ENCODE measurements at places on chromosomes 13 and 19.

DNA sequence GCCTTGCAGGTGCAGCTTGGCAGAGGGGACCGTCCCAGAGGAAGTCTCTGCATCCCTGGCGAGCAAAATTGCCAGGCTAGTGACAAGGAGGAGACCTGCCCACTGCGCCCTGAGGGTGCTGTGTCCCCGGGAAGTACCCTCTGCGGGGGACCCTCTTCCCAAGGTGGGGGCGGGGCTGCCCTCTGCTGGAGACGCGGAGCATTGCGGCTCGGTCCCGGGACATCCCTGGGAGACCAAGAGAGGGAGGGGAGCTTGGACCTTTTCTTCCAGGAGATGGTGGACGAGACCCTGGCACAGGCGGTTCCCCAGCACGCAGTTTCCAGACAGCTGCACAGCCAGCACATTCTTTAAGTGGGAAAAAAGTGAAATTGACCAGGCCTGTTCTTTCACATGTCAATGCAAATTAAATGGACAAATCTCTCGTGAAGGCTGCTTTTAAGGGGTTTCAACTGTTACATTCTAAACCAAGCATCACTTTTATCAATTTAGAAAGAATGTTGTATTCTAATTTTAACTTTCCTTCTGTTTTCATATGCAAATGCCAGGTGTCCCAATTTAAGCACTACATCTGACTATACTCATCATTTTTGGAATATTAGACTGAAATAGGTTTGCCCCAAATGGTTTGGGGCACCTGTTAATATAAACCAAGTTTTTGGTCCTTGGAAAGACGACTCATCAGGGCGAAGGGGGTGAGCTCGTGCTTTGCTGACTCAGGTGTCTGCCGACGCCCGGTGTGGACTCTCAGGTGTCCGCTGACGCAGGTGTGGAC is 60.7 kb downstream of the MCF2L start:
- no peak for DNase-seq

GRCh38 chr13:39406688-39407087 is 196.3 kb downstream of the LHFPL6 start:
- DNase-seq = no peak

DNA sequence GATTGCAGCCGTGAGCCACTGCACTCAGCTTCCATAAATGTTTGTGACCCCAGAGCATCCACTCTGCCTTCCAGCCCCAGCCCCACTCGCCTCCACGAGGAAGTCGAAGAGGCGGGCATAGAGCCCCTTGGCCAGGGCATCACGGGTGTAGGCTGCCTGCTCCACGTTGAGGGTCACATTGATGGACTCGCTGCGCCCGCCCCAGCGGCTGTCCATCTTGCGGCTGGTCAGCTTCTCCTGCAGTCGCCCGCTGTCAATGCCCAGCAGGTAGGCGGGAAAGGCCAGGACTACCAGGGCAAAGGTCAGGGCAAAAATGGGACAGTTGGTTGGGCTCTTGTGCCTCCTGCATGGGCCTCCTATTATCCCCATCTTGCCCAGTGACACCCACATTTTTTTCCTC is 27.2 kb downstream of the MYO1F start:
- DNase-seq = no peak

DNA sequence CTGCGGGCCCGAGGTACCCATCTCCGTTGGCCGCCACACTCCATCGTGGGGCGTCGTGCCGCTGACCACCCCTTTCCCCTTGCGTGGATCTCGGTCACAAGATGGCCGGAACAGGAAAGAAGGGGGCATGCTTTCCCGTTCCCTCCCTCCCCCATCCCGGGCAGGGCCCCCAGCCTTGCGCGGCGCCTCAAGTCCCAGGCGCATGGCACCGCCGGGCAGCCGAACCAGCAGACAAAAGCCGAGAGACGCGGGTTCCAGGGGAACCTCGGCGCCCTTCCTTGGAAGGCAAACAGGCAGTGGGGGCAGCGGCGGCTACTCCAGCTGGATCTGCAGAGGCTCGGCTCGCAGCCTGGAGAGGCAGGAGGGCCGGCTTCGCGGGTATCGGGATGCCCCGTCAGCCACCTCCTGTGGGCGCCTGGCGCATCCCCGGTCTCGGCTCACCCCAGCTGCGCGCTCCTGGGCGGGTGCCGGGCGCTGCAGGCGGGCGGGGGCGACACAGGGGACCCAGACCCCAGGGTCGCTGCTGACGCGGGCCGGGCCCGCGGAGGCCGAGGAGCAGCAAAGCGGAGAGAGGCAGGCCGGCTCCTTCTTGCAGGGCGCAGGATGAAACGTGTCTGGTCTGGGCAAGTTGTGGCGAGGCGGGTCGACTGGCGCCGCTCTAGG is 439 bp downstream of the DZIP1 start:
- DNase-seq = no peak

GRCh38 chr19:29088761-29089160 is 124.2 kb downstream of the UQCRFS1 start:
- DNase-seq = no peak

DNA sequence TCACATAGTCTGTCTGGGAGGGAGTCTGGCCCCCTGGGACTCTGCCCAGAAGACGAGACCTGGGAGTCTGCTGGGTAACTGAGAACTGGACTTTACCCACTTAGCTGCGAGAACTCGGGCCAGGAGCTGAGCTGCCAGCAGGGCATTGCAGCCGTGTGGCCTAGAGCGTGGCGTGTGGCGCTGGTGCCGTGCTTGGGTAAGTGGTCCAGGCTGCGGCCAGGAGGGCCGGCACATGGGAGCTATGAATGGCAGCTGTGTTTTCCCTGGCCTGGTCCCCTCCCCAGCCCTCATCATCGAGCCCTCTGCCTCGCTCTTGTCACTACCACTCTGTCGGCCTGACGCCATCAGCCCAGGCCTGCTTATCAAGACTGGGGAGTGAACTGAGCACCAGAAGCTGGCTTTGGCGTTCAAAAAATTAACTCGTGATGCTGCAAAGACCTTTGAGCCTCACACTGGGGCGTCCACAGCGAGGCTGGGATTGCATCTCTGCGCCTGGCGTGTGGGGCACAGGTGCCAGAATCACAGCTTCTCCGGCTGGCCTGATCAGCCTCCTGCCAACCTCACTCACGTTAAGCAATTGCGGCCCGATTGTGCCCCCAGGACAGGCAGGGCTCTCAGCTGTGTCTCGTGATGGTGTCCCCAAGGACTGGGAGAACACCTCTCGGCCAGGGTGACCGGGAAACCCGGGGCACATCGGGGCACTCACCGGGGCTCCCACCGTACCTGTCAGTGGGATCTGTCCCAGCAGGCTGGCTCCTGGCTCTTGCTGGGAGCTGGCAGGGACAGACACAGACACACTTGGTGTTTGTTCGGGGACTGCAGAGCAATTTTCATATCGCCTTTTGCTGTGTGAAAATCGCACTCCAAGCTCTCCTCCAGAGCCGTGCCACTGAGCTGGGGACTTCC is 85.9 kb downstream of the KDM4B start:
- DNase-seq = no peak

- DNase-seq = no peak
These were observed at the start of gene ZNF418 for GRCh38 chr19:57934820-57935665. ZNF418 (minus strand) TSS chr19:57935402; CDS start chr19:57933822, 1,580 bp downstream.

GRCh38 chr13:41394166-41394565 is 63.2 kb upstream of the RGCC start:
- no peak for DNase-seq

DNA sequence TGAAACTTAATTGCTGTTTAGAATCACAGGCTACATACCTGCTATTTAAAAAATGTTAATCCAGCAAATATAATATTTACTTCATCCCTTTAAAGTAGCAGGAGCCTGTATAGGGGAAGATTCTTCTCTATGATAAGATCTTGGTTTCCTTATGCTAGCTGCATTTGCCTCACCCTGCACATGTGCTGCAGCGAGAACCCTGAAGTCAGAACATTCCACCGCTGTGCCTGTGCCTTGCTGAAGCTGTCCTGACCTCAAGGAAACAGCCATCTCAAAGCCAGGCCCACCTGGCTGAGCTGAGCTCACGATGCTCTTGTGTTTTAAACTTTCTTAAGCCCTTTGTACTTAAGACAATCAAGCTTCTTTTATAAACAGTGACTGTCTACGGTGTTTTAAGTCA is 355.0 kb upstream of the PCDH20 start:
- DNase-seq = no peak

- DNase-seq = no peak
These were observed 7.4 kb downstream of the CYSLTR2 start for GRCh38 chr13:48661107-48661506.

- no peak for DNase-seq
These were observed 739.1 kb downstream of the GPC5 start for GRCh38 chr13:92137520-92137919.

DNA sequence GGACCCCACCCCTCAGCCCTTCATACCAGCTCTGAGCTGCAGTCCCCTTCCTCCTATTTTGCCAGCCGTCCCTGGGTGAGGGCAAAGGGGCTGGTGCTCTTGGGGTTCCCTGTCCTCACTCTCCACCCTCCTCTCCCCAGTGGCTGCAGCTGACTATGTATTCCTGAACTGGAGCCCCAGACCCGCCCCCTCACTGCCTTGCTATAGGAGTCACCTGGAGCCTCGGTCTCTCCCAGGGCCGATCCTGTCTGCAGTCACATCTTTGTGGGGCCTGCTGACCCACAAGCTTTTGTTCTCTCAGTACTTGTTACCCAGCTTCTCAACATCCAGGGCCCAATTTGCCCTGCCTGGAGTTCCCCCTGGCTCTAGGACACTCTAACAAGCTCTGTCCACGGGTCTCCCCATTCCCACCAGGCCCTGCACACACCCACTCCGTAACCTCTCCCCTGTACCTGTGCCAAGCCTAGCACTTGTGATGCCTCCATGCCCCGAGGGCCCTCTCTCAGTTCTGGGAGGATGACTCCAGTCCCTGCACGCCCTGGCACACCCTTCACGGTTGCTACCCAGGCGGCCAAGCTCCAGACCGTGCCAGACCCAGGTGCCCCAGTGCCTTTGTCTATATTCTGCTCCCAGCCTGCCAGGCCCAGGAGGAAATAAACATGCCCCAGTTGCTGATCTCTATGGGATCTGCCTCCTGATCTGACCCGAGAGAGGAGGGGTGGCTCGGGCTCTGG is 2.4 kb downstream of the COX7A1 start:
- DNase-seq = no peak

DNA sequence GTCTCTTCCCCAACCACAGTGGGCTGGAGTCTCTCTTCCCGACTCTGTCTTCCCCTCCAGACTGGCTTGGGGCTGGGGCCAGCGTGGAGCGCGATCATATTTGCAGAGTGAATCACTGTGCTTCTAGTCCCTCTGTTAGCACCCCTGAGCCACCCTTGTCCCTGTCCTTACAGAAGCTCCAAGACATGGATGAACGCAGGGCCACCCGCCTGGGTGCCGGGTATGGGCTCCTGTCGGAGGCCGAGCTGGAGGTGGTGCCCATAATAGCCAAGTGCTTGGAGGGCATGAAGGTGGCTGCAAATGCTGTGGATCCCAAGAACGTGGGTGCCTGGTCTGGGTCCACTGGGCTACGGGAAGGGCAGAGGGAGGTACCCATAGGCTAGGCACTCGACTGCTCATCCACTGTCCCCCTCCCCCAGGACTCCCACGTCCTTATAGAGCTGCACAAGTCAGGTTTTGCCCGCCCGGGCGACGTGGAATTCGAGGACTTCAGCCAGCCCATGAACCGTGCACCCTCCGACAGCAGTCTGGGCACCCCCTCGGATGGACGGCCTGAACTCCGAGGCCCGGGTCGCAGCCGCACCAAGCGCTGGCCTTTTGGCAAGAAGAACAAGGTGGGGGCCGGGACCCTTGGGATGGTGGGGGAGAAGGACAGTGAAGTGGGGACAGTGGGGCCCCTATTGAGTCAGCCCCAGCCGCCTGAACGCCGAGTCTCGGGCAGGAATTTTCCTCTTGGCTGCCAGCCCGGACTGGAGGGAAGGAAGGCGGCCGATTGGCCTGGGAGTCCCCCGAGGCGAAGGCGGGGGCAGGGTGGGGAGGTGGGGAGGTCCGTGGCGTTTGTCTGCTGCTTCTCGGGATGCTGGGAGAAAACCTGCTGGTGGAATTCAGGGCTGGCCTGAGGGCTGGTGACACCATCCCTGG is 5.2 kb downstream of the TRIP10 start:
- DNase-seq = no peak

DNA sequence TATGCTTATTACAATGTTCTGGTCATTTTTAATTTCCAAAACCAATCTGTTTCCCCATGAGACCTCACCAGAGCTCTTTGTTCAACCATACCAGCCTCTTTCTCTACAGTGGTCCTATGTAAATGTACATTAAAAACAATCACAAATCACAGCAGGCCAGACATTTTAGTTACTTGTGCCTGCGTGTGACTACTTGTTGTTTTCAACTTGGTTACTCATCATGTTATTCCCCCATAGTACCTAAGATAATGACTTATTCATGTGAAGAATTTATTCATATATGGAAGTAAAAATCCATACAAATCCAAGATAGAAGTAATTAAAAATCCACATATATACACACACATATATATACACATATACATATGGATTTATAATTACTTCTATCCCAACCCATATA is 379.6 kb downstream of the SLITRK6 start:
- no peak for DNase-seq

DNA sequence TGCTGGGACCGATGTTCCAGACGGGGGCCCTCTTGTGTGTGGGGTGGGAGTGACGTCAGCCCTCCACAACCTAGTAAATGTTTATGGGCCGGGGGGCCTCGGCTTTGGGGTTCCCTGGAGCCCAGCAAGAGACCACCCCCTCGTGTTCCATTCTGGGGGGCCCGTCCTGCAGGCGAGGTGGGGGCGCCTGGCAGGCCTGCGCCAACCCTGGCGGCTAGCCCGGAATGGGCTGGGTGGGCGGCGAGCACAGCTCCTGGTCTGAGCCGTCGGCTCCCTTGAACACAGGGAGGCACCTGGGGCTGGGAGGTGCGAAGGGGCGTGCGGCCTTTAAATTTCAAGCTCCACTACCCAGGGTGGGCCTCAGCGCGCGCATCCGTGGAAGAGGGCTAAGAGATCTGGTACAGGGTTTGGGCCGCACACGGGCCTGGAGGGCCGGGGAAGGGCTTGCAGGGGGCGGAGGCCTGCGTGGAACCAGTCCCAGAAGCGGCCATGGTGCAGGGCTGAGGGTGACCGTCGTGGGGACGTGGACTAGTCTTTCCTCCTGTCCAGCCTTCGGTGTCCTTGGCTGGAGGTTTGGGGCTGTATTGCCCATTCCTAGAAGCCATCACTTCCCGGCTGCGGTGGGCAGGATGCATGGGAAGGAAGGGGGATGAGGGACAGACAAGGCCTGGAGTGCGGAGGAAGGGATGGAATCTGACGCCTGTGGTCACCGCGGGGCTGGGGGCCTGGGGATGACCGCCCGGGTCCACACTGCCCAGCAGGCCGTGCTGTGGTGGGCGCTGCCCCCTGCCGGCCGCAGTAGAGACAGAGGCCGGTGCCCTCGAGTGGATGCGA is 11.4 kb downstream of the NDUFA11 start:
- no peak for DNase-seq
